ENCODE measurements at places on chromosomes 13 and 19.

DNA sequence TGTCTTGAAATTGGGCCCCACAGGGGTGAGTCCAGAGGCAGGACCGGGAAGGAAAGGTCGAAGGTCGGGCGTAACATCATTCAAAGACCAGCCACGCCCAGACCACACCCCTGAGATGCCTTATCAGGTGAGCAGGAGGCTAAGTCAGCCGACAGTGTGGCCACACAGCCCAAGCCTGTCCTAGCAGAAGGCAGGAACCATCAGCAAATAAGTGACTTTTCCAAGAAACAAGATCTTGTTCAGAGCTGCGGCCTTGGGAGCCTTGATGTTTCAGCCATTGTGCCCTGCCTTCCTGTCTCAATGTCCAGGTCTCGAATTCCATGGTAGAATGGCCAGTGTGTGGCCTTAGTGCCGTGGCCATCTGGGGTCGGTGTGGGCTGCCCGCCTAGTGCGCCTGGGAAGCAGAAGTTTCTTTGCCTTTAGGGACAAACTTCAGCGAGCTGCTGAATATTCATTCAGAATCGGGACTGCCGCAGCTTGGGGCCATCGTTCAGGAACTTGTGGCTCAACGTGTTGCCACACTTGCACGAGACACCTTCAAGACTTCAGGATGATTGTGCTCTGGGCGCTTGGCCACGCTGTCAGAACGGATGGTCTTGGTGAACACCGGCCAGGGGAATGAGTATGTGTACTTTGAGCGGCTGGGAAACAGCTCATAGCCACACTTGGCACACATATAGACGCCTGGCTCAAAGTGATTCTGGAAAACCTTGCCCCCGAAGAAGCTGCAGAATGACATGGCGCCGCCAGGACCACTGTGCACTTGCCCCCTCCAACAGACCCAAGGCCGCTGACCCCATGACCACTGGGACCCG, 6.1 kb upstream of the IFNL4 start:
- DNase-seq, result no peak

GRCh38 chr13:50512474-50513299, 330.8 kb downstream of the DLEU7 start:
- DNase-seq, result peak; percentile 56

- DNase-seq, result no peak
Observed at GRCh38 chr13:38340624-38341023, 9.0 kb upstream of the UFM1 start.

DNA sequence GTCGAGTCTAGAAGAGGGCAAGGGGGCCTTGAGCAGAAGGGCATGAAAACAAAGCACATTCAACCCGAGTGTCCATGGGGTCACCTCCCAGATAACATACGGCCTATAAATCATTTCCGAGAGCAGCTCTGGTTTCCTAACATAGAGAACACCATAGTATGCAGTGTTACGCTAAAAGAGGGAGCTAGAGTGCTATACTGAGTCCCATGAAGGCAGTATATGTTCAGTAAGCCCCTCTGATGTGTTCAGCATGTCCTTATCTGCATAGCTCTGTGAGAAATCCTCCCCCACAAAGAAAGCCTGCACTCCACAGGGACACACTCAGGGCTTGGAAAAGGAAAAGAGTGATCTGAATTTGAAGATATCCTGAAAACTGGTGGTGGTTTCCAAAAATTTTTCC, 175.4 kb downstream of the FLT1 start:
- DNase-seq, result no peak
